ENCODE measurements at places on chromosomes 3 and 15.

DNA sequence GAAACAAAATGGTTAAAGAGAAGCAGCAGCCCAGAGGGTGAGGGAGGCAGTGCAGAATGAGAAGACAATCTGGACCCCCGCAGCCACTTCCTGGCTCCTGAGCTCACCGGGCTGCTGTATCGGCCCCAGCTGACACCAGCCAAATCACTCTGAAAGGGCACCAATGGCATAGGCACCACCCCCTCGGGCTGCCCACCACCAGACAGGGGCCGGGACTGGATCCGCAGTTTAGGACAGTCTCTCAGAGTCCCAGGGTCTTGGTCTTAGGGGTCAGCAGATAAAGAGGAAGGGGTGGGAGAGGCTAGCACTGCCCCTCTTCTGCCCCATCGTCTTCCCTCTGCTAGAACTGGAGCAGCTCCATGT, 17.9 kb upstream of the EHD4 start:
- no peak for DNase-seq

DNA sequence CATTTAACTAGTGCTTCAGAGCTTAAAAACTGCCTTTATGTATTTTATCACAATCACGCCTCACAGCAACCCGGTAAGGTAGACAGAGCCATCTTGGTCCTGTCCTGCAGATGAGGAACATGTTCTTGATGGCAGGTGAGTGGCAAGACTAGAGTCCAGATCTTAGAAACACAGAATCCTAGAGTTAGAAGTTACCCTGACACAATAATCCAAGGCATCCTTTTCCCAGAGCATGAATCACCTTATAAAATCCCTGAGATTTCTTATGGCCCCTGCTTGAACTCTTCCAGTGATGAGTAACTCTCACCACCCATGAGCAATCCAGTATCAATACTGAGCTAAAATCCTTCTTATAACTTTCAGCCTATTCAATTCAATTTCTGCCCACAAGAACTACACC, 16.9 kb downstream of the POPDC2 start:
- DNase-seq = no peak

GRCh38 chr15:33137101-33137500, 57.4 kb downstream of the FMN1 start:
- no peak for DNase-seq

- no peak for DNase-seq
Observed at GRCh38 chr3:158936530-158937113, 134.8 kb downstream of the MFSD1 start.

DNA sequence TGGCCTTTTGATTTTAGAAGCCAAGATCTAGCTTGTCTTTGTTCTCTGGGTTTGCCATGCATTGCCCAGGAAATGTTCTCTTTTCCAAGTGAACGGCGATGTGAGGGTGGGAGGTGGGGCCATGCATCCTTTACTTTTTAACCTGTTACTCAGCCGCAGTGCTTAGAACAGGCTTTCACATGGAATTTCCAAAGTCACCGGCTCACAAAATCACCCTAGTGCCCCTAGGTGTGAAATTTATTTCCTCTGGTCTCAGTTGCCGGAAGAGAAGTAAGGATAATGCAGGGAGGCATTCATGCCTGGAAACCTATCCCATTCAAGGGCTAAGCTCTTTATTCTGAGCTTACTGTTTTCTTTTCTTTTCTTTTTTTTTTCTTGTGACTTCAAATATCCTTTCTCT, 93.2 kb downstream of the CACNA2D3 start:
- no peak for DNase-seq

Data from stimulated activated CD4-positive, alpha-beta T cell treated with anti-CD3 and anti-CD28 coated beads, TNF-alpha, amount 100 ng/mL, for 4 hours (primary cell).